ENCODE measurements at places on chromosomes 16 and 17.
A peak's percentile ranks its signal among the peaks of the same experiment; 100 is the strongest.

DNA sequence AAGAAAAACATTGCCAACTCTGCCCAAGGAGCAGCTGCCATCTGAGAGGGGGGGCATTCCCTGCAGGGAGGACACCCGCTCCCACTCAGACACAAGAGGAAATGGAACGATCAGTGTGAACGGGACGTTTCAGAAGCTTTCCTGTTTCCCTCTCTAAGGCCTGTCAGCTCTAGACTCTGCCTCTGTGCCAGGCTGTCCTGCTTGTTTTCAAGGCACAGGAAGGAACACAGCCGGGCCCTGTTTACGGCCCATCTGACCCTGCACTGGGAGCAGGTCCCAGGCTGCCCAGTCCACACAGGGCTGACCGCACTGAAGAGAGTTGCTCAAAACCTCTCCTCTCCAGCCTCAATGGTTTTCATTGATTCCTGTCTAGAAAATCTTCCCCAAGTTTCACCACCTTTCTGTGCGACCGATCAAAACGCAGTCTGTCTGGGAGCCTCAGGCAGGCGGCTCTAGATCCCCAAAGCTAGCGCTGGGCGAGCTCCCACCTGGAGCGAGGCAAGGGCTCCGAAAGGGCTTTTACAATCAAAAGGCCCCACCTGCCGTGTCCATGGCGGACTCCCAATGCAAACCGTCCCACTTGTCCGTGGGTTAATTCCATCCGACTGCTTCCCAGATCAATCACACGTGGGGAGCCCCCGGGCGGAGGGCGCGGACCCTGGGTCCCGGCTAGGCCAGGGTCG is 1.5 kb downstream of the PIEZO1 start:
- DNase-seq: no peak

- peak; percentile 74 for DNase-seq
Observed at GRCh38 chr17:77400445-77400870, 259.7 kb downstream of the SEC14L1 start.

- no peak for DNase-seq
Observed at GRCh38 chr17:68161644-68162428, 86.0 kb upstream of the AMZ2 start.

GRCh38 chr16:74455213-74455612 is 33.9 kb upstream of the CLEC18B start:
- no peak for DNase-seq

- no peak for DNase-seq
Observed at GRCh38 chr16:81711657-81712319, 67.3 kb upstream of the PLCG2 start.

Measured in activated T-helper 9 cell treated with anti-CD3 and anti-CD28 coated beads, Interleukin-2, amount 50 U/mL, for 16 hours (primary cell).